ENCODE measurements at places on chromosomes 13 and 19. TPM values are rescaled to one million over a fixed set of nuclear protein-coding genes. Genes with fewer than 3 reads are reported as not detected.

DNA sequence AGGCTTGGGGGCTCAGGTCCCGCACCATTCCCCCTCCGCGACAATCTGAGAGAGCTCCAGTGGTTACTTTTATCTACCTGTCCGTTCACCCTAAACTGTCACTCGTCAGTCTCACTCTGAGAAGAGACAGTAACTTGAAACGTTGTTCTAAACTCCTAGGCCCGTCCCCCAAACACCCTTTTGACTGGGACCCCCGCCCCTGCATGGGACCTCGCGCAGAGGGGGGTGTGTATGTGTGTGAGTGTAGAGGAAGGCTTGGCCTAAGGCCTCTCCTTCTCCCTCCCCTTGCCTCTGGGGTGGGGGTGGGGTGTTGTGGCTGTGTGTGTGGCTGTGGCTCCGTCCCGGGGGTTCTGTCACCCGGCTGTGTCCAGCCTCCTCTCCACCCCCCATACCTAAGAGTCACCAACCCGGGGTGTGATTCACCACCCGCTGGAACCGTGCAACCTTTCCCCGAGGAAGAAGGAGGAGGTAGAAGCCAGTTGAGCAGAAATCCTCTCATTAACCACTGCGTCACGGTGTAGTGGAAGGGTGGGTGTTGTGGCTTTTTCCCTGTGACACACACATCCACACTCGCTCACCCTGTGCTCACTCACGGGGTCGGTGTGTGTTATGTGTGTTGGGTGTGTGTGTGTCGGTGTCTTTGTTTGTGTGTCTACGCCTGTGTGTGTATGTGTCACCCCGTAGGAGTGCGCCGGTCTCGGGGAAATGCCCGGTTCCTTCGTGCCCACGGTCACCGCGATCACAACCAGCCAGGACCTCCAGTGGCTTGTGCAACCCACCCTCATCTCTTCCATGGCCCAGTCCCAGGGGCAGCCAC is 2.4 kb downstream of the FOSB start:
- peak; percentile 72 for DNase-seq

GRCh38 chr19:18494267-18494607 is 27.6 kb downstream of the ELL start:
- DNase-seq, result no peak

DNA sequence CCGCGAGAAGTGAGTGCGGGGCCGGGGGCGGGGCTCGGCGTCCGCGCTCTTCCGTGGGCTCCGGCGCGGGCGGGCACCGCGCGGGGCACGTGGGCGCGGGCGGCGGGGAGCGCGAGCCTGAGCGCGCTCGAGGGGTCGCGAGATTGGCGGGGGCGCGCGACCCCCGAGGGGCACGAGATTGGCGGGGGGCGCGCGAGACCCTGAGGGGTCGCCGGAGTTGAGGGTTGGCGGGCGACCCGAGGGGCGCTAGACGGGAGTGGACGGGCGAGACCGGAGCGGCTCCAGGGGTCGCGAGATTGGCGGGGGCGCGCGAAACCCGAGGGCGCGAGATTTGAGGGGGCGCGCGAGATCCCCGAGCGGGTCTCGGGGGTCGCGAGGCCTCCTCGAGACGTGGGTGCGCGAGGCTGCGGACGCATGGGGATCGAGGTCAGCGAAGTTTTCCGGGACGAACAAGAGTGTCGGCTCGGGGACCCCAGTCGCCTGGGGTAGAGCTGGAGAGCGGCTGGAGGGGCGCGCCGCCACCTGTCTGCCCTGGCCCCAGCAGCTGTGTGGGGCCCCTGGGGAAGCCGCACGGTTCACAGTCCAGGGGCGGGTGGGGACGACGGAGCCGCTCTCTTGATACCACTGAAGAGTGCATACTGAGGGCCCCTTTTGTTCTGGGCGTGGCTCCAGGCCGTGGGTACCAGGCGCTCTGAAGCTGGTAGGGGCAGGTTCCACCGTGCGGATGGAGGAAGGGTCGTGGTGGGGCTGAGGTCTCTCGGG is 682 bp downstream of the SSBP4 start:
- DNase-seq, result peak; percentile 81

DNA sequence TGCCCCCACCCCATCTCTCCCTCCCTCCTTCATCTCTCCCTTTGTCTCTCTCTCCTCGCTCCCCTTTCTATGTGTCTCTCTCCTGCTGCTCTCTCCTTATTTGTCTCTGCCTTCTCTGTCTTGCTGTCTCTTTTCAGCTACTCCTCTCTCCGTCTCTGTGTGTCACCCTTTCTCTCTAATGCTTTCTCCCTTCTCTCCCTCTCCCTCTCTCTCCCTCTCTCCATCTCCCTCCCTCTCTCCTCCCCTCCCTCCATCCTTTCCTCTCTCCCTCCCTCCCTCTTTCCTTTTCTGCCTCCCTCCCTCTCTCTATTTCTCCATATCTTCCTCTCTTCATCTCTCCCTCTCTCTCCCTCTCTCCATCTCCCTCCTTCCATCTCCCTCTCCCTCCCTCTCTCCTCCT is 682 bp downstream of the ATP4A start:
- no peak for DNase-seq

DNA sequence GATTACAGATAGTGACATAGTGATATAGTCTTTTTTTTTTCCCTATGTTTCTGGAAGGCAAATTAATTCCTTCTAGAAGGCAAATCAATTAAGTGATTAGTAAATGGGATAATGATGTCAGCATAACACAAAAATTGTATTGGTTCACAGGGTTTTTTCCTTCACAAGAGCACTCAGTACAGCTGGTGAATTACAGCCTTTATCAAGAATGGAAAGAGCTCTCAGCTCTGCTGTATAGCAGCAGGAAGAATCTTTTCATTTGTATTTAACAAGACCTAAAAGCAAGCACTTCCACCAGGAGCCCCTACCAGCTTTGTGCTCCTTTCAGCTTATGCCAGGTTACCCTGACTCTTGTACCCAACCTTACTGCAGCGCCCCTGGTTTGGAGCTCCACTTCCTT is 90.8 kb downstream of the SERP2 start:
- DNase-seq, result no peak

Gene SYDE1
- 0.09 TPM for total RNA-seq

Data from activated CD8-positive, alpha-beta memory T cell treated with anti-CD3 and anti-CD28 coated beads, Interleukin-2, amount 10 ng/mL, durations not matched to agents 7 days and 5 days (primary cell).